Fibroblast of villous mesenchyme (primary cell): ENCODE measurements at places on chromosomes 5 and 9. TPM values are rescaled to one million over a fixed set of nuclear protein-coding genes. Genes with fewer than 3 reads are reported as not detected.

DNA sequence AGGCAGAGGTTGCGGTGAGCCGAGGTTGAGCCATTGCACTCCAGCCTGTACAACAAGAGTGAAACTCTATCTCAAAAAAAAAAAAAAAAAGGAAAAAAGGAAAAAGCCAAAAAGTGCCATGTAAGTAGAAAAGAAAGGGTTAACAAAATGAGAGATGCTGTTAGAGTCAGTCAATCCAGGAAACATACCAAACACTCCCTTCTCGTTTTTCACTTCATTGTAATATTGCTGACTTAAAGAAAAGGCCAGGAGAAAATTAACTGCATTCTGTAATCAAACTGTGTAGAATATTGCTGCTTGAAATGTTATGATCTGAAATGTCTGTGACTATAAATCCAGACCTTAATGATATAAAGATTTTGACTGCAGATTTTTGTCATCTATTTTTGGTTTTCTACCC is 379.1 kb downstream of the ENC1 start:
- no peak for DNase-seq

DNA sequence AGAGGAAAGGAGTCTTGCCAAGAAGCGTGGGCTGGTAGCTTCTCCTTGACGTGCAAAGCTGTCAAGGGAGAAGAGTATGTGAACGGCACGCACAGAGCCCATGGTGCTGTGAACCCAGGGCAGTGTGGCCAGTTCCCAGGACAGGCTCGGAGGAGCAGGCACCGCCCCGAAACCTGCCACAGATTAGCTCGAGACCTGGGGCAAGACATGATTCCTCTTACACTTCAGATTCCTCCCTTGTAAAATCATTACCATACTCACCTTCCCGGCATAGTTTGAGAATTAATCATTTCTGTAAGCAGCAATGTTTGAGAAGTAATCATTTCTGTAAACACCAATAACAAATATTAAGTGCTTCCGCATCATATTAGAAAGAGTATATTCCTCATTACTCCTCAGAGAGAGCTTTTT is 19.9 kb downstream of the GOLM1 start:
- peak; percentile 41 for DNase-seq

- no peak for DNase-seq
These were observed 70.5 kb upstream of the ZNF618 start for GRCh38 chr9:113805486-113806132.

GRCh38 chr5:109003928-109004327 is 256.2 kb downstream of the FER start:
- peak; percentile 70 for DNase-seq

GRCh38 chr9:30967476-30967875 is 1417.0 kb upstream of the ACO1 start:
- peak; percentile 2 for DNase-seq

DNA sequence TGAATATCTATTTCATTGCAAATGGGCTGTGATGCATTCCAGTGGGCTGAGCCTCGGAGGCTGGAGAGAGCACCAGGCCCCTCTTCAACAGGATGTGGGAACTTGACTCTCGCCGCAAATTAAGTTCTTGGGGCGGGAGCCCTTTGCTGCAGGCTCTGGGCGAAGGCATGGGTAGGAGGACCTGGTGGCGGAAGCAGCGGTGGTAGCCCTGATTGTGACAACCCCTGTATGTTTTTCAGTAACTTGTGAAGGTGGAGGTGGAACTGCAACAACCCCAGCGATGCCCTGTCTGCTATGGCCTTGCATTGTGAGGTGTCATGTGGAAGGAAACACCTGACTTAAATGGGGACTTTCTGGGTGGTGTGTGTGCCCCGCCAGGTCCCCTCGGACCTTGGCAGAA is 9.4 kb downstream of the FYB1 start:
- DNase-seq, result no peak

ZNG1C gene
- total RNA-seq, result 17.7 and 21.6 TPM in 2 replicates

GRCh38 chr5:52922384-52922783 is 66.8 kb upstream of the ITGA2 start:
- peak; percentile 80 for DNase-seq

- no peak for DNase-seq
These were observed 28.2 kb downstream of the ERGIC1 start for GRCh38 chr5:172862165-172862801.

PRRX2 gene
- under 0.01 and 1.6 TPM in 2 replicates for total RNA-seq

DNA sequence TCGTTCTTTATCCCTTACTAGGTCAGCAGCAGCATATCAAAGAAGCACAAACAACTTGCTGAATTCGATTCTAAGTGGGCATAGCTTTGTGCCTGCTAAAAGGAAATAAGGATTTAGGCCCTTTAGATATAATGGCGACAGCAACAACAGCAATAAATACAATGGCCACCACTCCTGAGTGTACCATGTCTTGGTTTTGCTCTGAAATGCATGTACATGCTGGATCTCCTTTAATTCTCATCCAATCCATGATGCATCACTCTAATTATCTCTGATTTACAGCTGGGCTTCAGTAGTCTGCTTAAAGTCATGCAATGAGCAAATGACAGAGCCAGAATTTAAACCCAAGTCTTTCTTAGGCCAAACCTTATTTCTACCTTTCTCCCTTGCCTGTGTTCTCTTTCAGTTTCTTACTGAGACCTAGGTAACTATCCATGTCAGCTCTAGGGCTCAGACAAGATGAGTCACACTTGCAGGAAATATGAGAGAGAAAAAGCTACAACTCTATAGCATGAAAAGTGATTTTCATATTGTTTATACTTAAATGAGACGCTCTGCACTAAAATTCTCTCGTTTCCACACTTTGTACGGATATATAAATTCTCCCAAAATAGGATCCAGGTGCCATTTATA is 111.8 kb downstream of the HMHB1 start:
- DNase-seq, result peak; percentile 37

PCDHGA3 gene
- total RNA-seq, result 3.2 and 4.3 TPM in 2 replicates

PCDHB16 gene
- under 0.01 and 0.32 TPM in 2 replicates for total RNA-seq

GRCh38 chr9:120916588-120916987 is 10.0 kb downstream of the TRAF1 start:
- peak; percentile 95 for DNase-seq

GRCh38 chr5:135051872-135052271 is 17.8 kb upstream of the PITX1 start:
- DNase-seq, result peak; percentile 28

GRCh38 chr9:79969393-79970145 is 397.8 kb downstream of the TLE4 start:
- DNase-seq, result no peak

GRCh38 chr5:98454904-98455303 is 318.6 kb upstream of the RGMB start:
- peak; percentile 87 for DNase-seq
